ENCODE measurements at places on chromosomes 6 and 20. TPM values are rescaled to one million over a fixed set of nuclear protein-coding genes. Genes with fewer than 3 reads are reported as not detected.

- DNase-seq, result no peak
Measured at GRCh38 chr6:116016846-116017545, 43.7 kb downstream of the FRK start.

GRCh38 chr6:45187836-45188235 lies 140.3 kb upstream of the RUNX2 start:
- no peak for DNase-seq

DNA sequence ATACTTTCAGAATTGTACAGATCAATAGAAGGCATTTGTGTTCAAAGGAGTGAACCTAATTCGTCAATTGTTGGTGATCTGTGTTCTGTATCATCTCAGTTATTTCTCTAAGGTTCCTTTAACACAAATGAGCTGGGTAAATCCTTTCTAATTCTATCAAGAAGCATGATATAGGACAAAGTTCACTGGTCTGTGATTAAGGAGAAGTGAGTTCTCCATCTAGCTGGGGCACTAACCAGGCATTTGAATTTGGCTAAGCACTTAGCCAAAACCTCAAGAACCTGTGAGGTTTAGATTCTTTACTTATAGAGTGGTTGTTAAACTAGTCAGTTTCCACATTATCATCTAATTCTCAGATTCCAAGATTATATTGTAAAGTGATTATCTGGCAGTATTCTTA lies 50.3 kb downstream of the DOP1A start:
- no peak for DNase-seq

GRCh38 chr6:25883536-25883935 lies 9.5 kb upstream of the SLC17A3 start:
- no peak for DNase-seq

The RBPJL gene
- not detected for total RNA-seq

GRCh38 chr20:21393816-21394519 lies 3.4 kb downstream of the NKX2-4 start:
- DNase-seq, result no peak

DNA sequence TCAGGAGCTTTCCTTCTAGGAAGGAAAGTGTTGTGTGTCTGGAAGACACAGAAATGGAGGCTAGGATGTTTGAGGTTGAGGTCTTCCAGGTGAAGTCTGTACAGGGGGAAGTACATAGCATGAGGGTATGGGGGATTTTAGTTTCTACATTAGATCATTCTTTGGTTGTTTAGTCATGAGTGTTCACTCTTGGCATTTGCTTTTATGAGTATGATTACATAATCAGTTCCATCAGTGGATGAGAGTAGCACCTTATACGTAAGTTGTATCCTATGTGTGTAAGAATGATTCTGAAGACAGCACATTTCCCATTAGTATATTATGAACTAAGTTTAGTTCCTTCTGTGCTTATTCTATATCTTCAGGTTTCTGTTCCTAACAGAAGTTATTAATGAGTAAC lies 1.9 kb downstream of the CDYL start:
- no peak for DNase-seq

DNA sequence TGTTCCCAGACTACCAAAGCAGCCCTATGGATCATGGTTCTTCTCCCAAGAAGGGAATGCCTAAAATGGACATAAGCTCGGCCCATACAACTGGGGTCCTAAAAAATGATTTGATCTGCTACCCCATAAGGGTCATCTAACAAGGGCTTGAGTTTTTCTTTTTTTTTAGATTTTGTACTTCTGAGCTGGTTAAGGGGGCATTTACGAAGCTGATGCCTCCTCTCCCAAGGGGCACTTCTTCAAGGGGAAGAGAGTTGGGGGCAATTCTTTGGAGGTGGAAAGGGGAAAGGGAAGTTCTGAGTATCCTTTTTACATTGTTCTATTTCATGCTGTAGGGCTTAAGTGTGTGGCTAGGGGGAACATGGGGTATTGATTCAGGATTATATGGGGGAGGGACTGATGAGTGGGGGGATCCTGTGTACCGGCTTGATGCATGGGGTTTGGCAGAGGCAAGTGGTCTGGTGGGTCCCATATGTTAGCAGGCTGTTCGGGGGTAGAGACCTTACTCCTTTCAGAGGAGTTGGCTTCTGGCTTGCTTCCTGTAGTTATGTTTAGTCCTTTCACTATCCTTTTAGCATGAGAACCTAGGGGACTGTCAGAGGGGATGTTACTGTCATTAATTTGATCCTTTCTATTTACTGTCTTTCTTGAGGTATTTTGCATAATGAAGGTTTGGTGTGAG lies 8.1 kb upstream of the ZNFX1 start:
- no peak for DNase-seq

DNA sequence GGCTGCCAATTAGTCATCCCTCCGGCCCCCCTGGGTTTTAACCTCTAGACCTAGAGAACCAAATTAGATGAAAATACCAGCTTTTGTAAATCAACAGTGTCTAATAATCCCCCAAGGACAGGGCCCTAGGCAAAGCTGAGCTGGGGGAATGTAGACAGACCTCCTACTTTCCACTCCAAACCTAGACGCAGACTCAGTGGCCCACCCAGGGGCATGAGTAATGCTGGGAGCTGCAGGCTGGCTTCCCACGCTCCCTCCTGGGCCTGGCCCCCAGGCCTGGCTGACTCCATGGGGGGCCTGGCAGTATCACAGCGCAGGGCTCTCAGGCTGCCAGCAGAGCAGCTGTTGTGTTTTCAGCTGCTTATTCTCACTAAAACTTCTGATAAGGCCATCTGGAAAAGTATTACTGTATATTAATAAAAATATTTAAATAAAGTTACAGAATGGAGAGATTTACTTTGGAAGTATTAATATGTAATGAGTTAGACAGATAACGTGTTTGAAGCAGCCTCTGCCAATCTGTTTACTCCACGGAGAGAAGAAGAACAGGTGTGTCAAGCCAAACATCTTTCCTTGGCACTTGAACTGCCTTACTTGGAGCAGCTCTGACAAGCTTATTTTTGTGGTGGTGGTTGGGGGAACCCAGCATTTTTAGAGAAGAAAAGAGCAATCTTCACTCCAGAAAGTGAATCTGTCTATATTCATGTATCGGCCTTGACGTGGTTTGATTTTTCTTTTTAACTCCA lies 144.0 kb upstream of the AGPAT4 start:
- DNase-seq, result peak; percentile 97

The NOL4L gene
- 40.0 TPM for total RNA-seq

The HTR1B gene
- total RNA-seq, result 0.57 TPM

The RHAG gene
- total RNA-seq, result not detected

GRCh38 chr20:23773127-23773526 lies 22.4 kb upstream of the CST1 start:
- no peak for DNase-seq

Data from chondrocyte (in vitro differentiated cells).